CD8-positive, alpha-beta memory T cell (primary cell): ENCODE measurements at places on chromosomes 11 and 22. TPM values are rescaled to one million over a fixed set of nuclear protein-coding genes. Genes with fewer than 3 reads are reported as not detected.

Gene GLB1L2
- total RNA-seq, result 9.5 TPM

GRCh38 chr11:19892387-19892786 lies 179.8 kb downstream of the NAV2 start:
- no peaks in the 10 kb centered on the region for H3K4me1 ChIP-seq
- no peaks in the 10 kb centered on the region for H3K36me3 ChIP-seq
- H3K4me3 ChIP-seq, result no peak overlapping the region
- no peak for DNase-seq

DNA sequence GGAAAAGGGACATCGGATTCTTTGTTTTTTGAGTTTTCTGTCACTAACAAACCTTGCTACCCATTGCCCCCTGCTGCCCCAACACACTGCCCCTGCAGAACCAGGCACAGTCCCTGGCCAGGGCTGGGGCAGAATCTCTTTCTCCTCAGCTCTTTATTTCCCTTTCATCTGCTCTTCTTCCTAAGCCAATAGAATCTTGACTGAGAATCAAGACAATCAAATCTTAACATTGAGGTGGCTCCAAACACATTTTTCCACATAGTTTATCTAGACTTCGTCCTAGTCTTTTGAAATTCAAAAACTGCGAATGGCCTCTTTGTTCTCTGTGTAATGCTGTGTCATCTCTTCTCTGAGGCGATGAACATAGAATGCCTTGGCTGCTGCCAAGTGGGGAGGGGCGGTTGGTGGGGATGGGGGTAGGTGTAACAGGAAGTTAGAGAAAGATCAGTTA lies 16.1 kb upstream of the NTM start:
- no peak overlapping the region for H3K4me3 ChIP-seq
- no peak for DNase-seq
- no peaks in the 10 kb centered on the region for H3K4me1 ChIP-seq
- no peaks in the 10 kb centered on the region for H3K27me3 ChIP-seq

Gene TMEM191C
- total RNA-seq, result 0.70 TPM

Gene ROM1
- 5.3 TPM for total RNA-seq

- no peaks in the 10 kb centered on the region for H3K4me1 ChIP-seq
- no peak overlapping the region for H3K4me3 ChIP-seq
Measured at GRCh38 chr11:6249770-6250555, 9.7 kb upstream of the CCKBR start.

Gene GPR83
- total RNA-seq, result 0.11 TPM

Gene SCUBE2
- not detected for total RNA-seq

DNA sequence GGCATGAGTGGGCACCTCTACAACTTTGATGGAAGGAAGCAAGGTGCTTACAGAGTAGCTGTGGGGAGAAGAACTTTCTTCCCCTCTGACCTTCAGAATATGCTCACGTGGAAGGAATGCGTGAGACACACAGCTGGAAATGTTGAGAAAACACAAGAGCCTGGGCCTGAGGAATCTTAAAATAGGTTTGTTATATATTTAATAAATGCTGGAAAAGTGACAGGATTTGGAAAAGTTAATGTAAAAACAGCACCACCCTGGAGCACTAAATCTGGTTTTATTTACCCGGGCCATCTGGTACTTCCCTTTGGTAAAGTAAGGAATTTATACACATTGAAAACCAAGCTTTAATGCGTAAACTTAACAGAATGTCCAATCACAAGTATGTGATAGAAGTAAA lies 14.0 kb upstream of the AMPD3 start:
- no peak overlapping the region for H3K27ac ChIP-seq
- H3K36me3 ChIP-seq, result no peaks in the 10 kb centered on the region
- H3K27me3 ChIP-seq, result no peaks in the 10 kb centered on the region
- peaks cover 22% of the 10 kb centered on the region for H3K4me1 ChIP-seq
- no peak for DNase-seq

Gene CALCA
- not detected for total RNA-seq

- H3K4me3 ChIP-seq, result no peak overlapping the region
- H3K27me3 ChIP-seq, result no peaks in the 10 kb centered on the region
- DNase-seq, result no peak
- H3K27ac ChIP-seq, result no peak overlapping the region
Measured at GRCh38 chr11:4455419-4455818, 6.3 kb downstream of the OR52K2 start.

- H3K36me3 ChIP-seq, result no peaks in the 10 kb centered on the region
- no peak overlapping the region for H3K27ac ChIP-seq
- H3K4me1 ChIP-seq, result no peaks in the 10 kb centered on the region
- H3K27me3 ChIP-seq, result no peaks in the 10 kb centered on the region
- no peak for DNase-seq
Measured at GRCh38 chr22:36840106-36840505, 20.7 kb upstream of the NCF4 start.

- no peak overlapping the region for H3K27ac ChIP-seq
- no peaks in the 10 kb centered on the region for H3K27me3 ChIP-seq
- no peaks in the 10 kb centered on the region for H3K4me1 ChIP-seq
- H3K4me3 ChIP-seq, result no peak overlapping the region
Measured at GRCh38 chr11:2685051-2685450, 14.7 kb downstream of the KCNQ1OT1 start.

- no peak overlapping the region for H3K27ac ChIP-seq
- DNase-seq, result no peak
- no peak overlapping the region for H3K4me3 ChIP-seq
Measured at GRCh38 chr11:134272381-134273316, 3.5 kb upstream of the GLB1L3 start.

- H3K4me3 ChIP-seq, result no peak overlapping the region
- no peak overlapping the region for H3K27ac ChIP-seq
- no peaks in the 10 kb centered on the region for H3K27me3 ChIP-seq
- H3K4me1 ChIP-seq, result no peaks in the 10 kb centered on the region
- H3K36me3 ChIP-seq, result no peaks in the 10 kb centered on the region
- DNase-seq, result no peak
Measured at GRCh38 chr11:45298718-45299117, 12.6 kb upstream of the SYT13 start.

GRCh38 chr22:48566741-48567140 lies 1260.9 kb downstream of the BRD1 start:
- DNase-seq, result no peak
- no peaks in the 10 kb centered on the region for H3K27me3 ChIP-seq
- H3K4me3 ChIP-seq, result no peak overlapping the region
- no peaks in the 10 kb centered on the region for H3K4me1 ChIP-seq
- no peak overlapping the region for H3K27ac ChIP-seq
- no peaks in the 10 kb centered on the region for H3K36me3 ChIP-seq

GRCh38 chr11:31863170-31863832 lies 52.2 kb upstream of the PAX6 start:
- no peaks in the 10 kb centered on the region for H3K4me1 ChIP-seq
- no peak for DNase-seq
- no peak overlapping the region for H3K4me3 ChIP-seq
- no peaks in the 10 kb centered on the region for H3K36me3 ChIP-seq
- no peaks in the 10 kb centered on the region for H3K27me3 ChIP-seq

Gene ABCG4
- 0.18 TPM for total RNA-seq

DNA sequence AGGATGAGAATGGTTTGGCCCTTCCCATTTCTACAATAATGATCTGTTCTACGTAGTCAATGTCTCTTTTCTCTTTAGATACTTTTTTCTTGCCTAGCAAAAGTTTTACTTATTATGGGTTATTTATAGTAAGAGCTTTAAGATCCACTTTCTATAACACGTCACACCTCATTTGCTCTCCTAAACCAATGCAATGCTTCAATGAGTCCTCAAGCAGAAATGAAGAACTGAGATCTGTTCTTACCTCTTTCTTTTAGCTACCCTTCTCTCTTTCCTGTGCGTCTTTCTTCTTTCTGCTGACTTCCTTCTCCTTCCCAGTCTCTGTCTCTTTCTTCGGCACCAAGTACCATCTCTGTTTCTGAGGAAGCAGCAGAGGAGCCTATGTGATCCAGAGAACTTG lies 61.8 kb downstream of the SNX19 start:
- H3K27ac ChIP-seq, result no peak overlapping the region
- no peak overlapping the region for H3K4me3 ChIP-seq
- H3K27me3 ChIP-seq, result no peaks in the 10 kb centered on the region
- H3K4me1 ChIP-seq, result no peaks in the 10 kb centered on the region
- H3K36me3 ChIP-seq, result no peaks in the 10 kb centered on the region
- no peak for DNase-seq

Gene NRGN
- total RNA-seq, result 4.6 TPM

Gene LDHAL6A
- total RNA-seq, result not detected

DNA sequence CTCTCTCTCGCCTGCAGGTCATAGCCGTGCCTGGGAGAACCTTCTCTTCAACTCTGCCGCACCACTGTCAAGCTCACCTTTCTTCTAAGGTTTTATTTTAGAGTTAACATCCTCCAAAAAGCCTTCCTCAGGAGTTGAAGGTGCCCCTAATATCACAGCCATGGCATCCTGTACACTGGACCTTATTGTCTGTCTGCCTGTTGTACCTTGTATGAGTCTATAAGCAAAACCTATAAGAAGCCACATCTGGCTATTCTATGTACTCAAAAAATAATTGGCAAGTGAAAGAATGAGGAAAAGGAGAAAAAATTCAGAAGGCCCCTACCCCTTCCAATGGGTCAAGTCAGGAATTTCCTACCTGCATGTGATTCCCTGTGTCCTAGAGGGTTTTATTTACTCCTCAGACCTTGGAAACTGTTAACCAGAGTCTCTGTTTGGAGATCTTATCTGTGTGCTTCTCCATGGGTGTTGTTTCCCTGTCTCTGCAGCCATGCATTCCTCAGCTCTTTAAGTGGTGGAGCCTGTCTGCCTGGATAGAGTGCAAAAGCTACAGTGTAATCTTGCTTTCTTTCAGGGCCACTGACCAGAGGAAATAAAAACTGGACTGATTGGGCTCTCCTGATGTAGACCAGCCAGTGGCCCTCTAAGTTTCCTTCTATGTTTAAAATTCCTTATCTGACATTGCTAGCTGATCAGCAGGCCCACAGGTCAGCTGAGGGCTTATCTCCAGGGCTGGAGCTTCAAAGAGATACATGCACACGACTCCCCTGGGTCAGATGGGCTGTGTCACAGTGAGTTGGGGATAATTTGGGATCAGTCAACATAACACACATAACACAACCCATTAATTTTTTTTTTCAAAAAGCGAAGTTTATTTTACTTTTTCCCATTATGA lies 37.6 kb upstream of the TMEM135 start:
- H3K27me3 ChIP-seq, result no peaks in the 10 kb centered on the region
- H3K4me3 ChIP-seq, result no peak overlapping the region
- no peaks in the 10 kb centered on the region for H3K36me3 ChIP-seq

Gene OR5AL1
- not detected for total RNA-seq

GRCh38 chr11:699753-700152 lies 4.1 kb downstream of the TMEM80 start:
- no peak overlapping the region for H3K4me3 ChIP-seq
- no peak overlapping the region for H3K27ac ChIP-seq
- peaks cover 7% of the 10 kb centered on the region for H3K4me1 ChIP-seq
- no peak for DNase-seq
- H3K27me3 ChIP-seq, result no peaks in the 10 kb centered on the region
- H3K36me3 ChIP-seq, result no peaks in the 10 kb centered on the region
